Activated naive CD4-positive, alpha-beta T cell treated with Interleukin-2 at 50 U/mL for 16 hours (primary cell): ENCODE measurements at places on chromosomes 13 and 19.

DNA sequence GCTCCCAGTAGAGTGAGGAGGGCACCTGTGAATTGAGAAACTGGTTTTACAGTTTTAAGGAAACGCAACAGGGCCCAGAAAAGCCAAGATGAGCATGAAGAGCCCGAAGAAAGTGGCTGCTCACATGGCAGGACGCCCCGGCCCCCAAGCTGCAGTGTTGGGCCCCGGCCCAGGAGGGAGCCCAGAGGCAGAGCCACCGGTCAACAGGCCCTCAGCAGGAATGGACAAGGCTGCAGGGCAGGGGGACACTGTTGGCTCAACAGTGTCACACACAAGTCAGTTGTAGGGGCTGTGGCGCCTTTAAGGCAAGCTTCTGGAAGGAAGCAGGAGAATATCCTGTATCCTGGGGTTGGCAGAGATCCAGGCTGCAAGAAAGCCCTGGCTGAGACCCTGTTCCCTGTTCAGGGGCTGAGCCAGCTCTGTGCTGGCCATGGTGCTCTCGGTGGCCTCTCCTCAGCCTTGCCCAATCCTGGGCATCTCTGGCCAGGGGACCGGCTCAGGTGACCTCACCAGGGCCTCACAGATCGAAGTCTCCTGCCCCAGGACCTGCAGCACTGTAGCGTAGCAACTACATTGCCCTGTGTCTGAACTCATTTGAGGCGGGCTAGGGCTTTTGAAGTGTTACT lies 28.0 kb downstream of the UPF1 start:
- DNase-seq, result no peak

DNA sequence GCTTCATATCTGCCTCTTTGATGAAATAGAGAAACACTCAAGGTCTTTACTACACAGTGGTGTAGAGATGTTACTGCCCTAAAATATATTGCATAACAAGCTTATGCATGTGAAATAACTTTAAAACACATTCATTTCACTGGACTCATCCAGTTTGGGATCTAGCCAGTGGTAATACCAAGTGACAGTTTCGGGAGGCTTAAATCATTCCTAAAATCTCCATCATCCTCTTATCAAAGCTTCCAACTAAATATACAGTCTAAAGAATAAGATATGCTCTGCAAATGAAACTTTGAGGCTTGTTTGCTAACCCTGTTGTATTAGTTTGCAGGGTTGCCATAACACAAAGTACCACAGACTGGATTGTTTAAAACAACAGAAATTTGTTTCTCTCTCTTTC lies 52.8 kb downstream of the THSD1 start:
- no peak for DNase-seq

- DNase-seq, result no peak
Observed at GRCh38 chr13:52905701-52906100, 57.3 kb upstream of the PCDH8 start.

DNA sequence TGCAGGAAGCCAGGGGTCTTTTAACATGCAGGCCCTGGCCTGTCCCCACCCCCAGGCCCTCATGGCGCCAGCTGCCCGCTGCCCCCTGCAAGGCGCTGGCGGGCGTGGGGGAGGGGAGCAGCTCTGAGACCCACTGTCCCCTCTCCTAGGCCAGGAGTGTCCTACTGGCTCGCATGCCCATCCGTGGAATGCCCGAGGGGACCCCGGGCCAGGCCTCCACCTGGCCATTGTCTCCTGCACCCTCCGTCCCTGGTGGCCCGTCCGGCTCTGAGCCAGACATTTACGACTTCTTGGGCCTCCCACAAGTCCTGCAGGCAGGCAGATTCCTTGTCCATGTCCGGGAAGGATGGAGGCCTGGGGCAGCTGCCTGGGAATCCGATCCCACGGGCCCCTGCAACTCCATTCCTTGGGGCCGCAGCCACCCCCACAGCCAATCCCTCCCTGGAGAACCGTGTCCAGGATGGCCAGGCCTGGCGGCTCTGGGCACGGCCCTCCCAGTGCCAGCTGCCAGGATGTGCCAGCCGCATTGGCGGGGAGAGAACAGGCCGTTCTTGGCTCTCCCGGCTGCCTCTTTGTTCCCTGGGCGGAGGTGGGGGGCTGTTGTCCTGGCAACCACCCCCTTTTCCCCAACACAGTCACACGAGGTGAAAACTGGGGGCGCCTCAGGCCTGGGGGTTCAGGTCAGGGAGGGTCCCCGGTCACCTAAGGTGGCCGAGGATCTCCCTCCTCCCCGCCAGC lies 10.5 kb upstream of the PLIN3 start:
- no peak for DNase-seq

DNA sequence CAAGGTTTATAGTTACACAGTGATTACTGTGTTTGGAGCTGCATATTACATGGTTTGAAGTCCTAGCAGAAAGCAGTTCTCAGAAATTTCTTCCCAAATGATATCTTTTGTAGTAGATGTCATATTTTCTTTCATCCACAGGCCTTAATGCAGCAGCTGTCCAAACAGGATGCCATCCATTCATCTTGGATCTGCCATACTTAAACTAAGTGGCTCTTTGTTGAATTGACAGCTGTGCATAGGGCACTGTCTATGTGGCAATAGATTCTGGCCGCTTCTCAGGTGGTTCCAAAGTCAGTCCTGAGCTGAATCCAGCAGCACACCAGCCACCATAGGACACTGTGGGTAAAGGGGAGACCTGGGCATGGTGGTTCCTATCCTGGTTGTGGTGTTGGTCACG lies 41.6 kb upstream of the SPRY2 start:
- no peak for DNase-seq

DNA sequence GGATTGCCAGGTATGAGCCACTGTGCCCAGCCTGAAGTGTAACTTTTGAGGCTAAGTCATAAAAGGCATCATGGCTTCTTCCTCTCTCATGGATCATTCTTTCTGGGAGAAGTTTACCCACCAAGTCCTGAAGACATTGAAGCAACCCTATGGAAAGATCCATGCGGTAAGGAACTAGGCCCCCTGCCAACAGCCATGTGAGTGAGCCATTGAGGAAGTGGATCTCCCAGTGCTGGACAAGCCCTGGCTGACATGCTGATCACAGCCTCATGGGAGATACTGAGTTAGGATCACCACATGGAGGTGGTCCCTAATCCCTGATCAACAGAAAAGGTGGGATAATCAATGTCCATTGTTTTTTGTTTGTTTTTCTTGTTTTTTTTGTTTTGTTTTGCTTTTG lies 3.3 kb upstream of the NUDT19 start:
- no peak for DNase-seq

- DNase-seq, result no peak
Observed at GRCh38 chr13:71477735-71478134, 389.3 kb downstream of the DACH1 start.

- DNase-seq, result peak; percentile 68
Observed at GRCh38 chr19:5967994-5968430, 9.9 kb downstream of the RANBP3 start.

DNA sequence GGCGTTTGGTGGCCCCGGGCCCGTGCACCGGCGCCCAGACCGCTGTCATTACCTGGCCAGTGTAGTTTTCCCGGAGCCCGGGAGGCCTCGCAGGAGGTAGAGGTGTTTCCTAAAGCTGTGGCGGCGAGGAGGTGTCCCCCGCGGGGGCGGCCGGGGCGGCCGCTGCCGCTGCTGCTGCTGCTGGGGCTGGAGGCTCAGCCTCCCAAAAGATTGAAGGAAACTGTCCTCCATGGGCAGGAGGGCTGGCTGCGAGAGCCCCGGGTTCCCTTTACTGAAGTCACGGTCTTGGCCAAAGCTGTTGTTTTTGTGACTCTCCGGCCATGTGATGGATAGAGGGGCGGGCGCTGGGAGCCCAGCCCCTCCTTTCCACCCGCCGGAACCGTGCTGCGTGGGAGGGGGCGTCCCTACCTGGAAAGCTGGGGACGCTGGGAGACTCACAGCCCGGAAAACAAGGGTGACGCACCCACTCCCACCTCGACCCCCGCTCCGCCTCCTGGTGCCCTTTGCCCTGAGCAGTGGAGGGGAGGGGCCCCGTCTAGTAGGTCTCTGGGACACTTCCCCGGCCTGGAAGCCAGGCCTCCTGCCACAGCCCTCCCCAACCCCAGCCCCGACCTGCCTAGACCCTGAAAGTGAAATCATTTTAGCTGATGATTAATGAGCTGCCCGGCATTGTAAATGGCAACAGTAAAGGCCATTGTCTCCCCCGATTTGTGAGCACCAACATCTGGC lies at the start of gene N4BP2L1:
Gene N4BP2L1, minus strand, starts transcription at position 279 of the 729 bp plus-strand sequence. Its CDS starts 48 bp downstream, at position 231.
- DNase-seq, result peak; percentile 86

DNA sequence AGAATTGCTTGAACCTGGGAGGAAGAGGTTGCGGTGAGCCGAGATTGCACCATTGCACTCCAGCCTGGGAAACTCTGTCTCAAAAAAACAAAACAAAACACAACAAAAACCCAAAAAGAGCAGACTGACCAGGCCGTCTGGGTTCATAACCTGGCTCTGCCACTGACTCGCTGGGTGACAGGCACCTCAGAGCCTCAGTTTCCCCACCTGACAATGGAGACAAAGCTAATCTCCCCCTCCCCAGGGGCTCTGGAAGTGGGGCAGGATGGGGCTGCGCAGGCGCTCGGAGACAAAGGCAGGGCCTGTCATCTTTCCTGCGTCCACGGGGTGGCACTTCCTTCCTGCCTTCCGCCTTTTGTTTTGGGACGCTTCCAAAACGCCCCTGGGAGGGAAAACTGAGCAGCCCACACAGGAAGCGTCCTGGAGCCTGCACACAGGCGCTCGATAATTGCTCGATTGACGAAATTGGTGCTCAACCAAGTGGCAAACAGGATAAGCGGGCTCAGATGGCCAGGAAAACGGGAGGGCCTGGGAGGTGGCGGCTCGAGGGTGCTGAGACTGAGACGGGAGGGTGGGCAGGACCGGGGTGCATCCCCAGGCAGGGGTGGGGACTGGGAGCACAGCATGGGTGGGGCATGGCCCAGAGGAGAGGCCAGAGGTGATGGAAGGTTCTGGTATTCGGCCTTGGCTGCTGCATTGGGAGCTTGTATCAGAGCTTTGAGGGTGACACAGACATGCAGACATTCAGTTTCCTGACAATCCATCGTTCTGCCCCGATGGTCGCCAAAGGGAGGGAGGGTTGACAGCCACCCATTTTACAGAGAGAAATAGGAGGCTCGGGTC lies 17.8 kb downstream of the SPC24 start:
- peak; percentile 58 for DNase-seq

GRCh38 chr13:94596575-94596971 lies 621 bp upstream of the TGDS start:
- no peak for DNase-seq

GRCh38 chr13:26377038-26377437 lies 123.1 kb downstream of the CDK8 start:
- peak; percentile 4 for DNase-seq

DNA sequence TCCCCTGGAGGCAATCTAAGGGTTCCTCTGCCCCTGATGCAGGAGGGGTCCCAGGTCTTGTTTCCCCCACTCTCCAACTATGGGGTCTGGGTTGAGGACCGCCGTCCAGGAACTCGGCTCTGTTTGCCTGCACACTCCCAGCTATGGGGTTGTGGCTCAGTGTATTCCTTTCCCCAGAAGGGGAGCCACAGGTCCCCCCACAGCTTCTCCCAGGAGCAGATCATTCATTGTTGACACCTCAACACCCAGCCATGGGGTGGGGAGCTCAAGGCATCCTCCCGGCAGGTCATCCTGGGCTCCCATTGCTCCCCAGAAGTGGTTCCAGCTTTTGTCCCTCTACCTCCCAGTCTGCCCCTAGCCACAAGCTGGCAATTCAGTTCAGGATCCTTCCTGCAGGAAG lies 975 bp downstream of the ZNF358 start:
- no peak for DNase-seq

DNA sequence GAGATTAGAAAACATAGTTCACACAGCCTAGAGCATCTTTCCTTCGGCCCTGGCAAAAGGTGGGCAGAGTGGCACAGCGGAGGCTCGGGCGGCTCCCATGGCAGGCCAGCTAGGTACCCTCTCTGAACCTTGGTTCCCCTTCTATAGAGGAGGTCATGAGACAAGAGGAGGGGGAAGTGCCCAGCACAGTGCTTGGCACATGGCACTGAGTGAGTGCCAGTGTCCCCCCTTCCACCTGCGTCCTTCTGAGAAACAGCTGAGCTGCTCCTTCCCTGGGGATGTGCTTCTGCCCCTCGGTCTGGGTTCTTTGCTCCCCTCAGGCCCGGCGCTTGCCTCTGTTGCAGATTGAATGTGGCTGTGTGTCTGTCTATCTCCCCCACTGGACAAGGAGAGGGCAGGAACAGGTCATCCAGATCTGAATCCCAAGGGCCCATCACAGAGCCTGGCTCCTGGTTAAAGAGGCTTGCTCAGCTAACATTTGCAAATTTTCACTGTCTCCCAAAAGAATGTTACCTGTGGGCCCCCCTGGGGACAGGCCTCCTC lies 165.6 kb downstream of the USP12 start:
- no peak for DNase-seq

DNA sequence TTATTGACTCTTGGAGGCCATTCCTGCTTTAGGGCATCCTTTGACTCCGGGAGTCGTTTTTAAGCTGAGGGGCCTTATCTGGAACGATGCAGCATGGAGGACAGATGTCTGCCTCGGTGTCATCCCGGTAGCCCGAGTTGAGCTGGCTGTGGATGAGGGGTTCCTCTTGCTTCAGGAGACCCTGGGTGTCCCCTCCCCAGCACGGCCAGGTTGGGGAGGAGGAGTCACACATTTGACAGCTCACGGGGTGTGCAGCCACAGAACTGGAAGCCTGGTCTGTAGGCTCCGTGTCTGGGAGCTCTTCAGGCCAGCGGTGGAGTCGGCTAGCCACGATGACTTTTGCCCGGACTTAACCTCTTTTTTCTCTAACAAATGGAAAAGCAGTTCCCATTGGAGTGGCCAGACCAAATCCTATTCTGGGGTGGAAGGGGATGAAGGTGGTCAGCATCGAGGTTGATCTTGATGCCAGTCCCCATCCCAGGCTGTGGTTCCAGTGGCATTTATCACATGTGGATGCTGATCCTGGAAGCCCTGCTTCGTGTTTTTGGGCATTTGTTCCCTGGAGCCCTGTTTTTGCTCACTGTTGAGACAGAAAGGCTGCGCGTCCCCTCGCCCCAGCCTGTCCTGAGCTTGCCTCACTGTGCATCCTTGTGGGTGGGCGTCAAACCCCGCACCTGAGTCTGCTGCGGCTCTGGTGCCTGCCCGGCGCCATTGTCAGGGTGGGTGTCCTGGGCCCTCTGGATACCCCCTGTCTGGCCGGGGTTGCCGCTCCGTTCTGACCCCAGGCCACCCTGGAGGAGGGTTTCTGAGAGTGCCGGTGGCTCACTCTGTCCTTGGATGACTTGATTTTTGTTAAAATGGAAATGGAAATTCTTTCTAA lies 12.0 kb downstream of the TFDP1 start:
- no peak for DNase-seq

GRCh38 chr13:49927755-49928154 lies 8.4 kb downstream of the SPRYD7 start:
- DNase-seq, result no peak

DNA sequence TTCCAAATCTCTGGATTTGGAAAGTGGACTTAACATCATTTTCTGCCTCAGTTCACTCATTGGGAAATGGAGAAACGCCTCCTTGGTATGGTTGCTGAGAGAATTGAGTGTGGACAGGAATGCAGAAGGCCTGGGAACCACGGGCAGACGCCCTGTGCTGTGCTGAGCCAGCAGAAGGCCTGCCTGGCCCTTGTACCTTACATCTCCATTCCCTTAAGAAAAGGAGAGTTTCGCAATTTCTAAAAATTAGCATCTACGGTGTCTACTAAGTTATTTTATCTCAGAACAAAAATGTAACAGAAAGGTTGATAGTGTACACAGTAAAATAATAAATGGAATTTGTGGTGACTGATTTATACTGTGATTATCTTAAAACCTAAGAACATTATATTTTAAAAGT lies 78.7 kb downstream of the IPO5 start:
- no peak for DNase-seq
